Muscle of leg (tissue), 16 donors: ENCODE measurements at places on chromosomes 16 and 17. TPM values are rescaled to one million over a fixed set of nuclear protein-coding genes. Genes with fewer than 3 reads are reported as not detected.

DNA sequence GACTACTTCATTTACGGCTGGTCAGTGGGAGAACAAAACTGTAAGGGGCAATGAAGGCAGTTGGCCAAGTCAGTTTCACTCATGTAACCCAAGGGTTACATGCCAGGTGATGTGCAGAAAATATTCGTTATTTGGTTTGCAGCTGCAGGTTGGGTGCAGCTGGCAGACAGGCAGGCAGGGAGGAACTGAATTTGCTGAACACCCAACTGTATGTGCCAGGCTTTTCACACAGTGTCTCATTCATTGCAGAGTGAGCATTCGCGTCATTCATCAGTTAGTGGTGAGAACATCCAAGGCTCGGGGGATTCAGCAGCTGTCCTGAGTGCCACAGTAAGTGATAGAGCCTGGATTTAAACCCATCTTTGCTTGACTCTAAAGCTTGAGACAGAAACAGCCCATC lies 59.7 kb downstream of the ABCC6 start:
- H3K36me3 ChIP-seq, result no peaks in the 10 kb centered on the region
- DNase-seq, result no peak
- no peaks in the 10 kb centered on the region for H3K4me1 ChIP-seq
- H3K4me3 ChIP-seq, result no peak overlapping the region
- H3K27me3 ChIP-seq, result no peaks in the 10 kb centered on the region

DNA sequence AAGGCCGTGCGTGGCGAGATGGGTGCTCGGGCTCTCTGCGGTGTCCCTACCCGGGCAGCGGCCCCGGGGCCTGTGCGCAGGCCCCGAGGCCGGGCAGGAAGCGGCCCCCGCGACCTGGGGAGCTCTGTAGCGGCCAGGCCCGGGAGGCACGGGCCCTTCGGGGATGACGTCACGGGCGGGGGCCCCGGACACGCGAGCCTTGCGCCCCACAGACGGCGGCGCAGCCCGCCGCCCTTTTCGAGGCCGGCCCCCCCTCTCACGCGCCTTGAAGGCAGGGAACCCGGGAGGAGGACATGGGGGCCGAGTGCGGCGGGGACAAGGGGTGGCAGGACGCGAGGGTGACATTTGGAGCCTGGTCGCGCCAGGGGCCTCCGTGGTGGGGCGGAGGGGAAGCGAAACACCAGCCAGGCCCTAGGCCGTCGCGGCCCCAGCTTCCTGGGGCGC lies 1.1 kb downstream of the RAI1 start:
- H3K27ac ChIP-seq, result peak overlapping the region; percentile 90
- no peaks in the 10 kb centered on the region for H3K36me3 ChIP-seq
- peak overlapping the region; percentile 71 for H3K4me3 ChIP-seq
- H3K4me1 ChIP-seq, result peaks cover 36% of the 10 kb centered on the region

- no peaks in the 10 kb centered on the region for H3K4me1 ChIP-seq
- no peaks in the 10 kb centered on the region for H3K36me3 ChIP-seq
- no peak overlapping the region for H3K27ac ChIP-seq
- no peak for DNase-seq
- no peaks in the 10 kb centered on the region for H3K27me3 ChIP-seq
These were observed 498.2 kb upstream of the ERCC4 start for GRCh38 chr16:13421726-13422125.

- peaks cover under 1% of the 10 kb centered on the region for H3K36me3 ChIP-seq
- H3K27me3 ChIP-seq, result no peaks in the 10 kb centered on the region
- peaks cover 2% of the 10 kb centered on the region for H3K4me1 ChIP-seq
These were observed 15.7 kb downstream of the CRLF3 start for GRCh38 chr17:30808785-30809286.

USP6 gene
- total RNA-seq, result 11.3 TPM

OMG gene
- 0.13 TPM for total RNA-seq

DNA sequence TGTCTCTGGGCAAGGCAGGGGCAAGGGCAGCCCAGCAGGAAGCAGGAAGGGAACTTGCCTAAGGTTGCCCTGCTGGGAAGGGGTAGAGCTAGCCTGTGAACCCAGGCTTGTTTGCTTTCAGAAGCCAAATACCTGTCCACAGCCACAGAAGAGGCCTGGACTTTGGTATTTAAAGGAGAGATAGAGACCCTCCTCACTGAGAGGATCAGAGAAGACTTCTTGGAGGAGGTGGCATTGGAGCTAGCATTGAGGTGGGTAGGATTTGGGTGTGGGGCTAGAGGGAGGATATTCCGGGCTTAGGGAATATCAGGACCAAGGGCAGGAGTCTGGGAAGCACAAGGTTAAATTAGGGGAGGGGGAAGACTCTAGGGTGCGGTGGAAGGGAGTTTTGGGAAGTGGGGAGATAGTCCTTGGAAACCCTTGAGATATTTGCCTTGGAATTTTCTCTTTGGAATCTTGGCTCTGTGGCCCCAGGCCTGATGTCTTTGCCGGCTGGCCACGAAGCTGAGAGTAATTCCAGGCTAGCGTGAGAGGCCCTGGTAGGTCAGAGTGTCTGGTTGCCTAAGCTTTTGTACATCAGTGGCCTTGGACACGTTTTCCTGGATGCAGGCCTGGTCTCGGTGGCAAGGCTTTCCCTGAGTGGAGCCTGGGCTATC lies 13.1 kb upstream of the ETV4 start:
- H3K27me3 ChIP-seq, result peaks cover 17% of the 10 kb centered on the region
- no peak overlapping the region for H3K4me3 ChIP-seq
- DNase-seq, result peak; percentile 83
- H3K36me3 ChIP-seq, result no peaks in the 10 kb centered on the region
- H3K27ac ChIP-seq, result no peak overlapping the region

SMIM5 gene
- total RNA-seq, result 10.8 TPM

- no peaks in the 10 kb centered on the region for H3K27me3 ChIP-seq
- no peak overlapping the region for H3K4me3 ChIP-seq
- no peak for DNase-seq
- H3K27ac ChIP-seq, result no peak overlapping the region
These were observed 308.2 kb upstream of the GOT2 start for GRCh38 chr16:59042301-59042700.

GRCh38 chr17:44071772-44072171 lies 1.2 kb downstream of the G6PC3 start:
- H3K4me1 ChIP-seq, result peaks cover 24% of the 10 kb centered on the region
- H3K4me3 ChIP-seq, result peak overlapping the region; percentile 80
- DNase-seq, result peak; percentile 22
- peak overlapping the region; percentile 97 for H3K27ac ChIP-seq

GRCh38 chr17:79429864-79430494 lies 180.9 kb downstream of the RBFOX3 start:
- peaks cover 24% of the 10 kb centered on the region for H3K27me3 ChIP-seq
- no peak overlapping the region for H3K4me3 ChIP-seq
- no peak for DNase-seq
- H3K4me1 ChIP-seq, result no peaks in the 10 kb centered on the region
- H3K27ac ChIP-seq, result no peak overlapping the region

DNA sequence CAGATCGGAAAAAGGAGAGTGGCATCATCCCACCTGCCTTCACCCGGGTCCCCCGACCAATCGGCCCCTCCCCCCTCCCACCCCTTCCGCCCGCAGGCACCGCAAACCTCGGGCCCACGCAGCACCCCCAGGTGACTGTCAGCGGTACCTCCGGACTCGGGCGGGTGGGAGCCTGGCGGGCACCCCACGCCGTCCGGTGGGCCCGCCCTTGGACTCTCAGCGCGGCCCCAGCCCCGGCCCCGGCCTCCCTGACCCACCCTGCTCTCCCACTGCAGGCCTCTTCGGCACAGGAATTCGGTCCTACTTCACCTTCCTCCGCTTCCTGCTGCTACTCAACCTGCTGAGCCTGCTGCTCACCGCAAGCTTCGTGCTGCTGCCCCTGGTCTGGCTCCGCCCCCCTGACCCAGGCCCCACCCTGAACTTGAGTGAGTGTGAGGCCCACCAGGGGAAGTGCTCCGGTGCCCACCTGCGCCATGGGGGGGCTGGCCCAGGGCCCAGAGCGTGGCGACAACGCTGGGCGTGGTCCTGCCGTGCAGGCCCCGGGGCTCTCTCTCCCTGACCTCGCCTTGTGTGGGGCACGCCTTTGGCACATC lies 1.6 kb downstream of the TMC8 start:
- no peak overlapping the region for H3K27ac ChIP-seq
- peaks cover 52% of the 10 kb centered on the region for H3K27me3 ChIP-seq
- peaks cover 58% of the 10 kb centered on the region for H3K4me1 ChIP-seq
- no peaks in the 10 kb centered on the region for H3K36me3 ChIP-seq

DNA sequence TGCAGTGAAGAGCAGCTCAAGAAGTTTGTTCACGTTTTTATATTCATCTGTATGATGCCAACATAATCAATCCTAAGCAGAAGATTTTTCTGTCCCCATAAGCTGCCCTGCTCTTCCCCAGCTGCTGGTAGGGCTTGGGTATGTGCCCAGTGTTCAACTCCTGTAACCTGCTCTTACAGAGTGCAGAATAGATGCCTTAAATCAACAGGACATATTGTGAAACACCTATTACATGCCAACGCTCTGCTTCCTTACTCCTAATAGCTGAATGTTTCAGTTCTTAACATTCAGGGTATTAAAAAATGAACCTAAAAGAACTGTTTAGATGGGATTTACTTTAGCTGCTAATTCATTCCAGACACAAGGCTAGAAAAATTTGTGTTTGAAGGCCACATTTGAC lies 190.9 kb downstream of the HS3ST3A1 start:
- no peak overlapping the region for H3K27ac ChIP-seq
- H3K27me3 ChIP-seq, result no peaks in the 10 kb centered on the region
- no peak for DNase-seq

- H3K27me3 ChIP-seq, result no peaks in the 10 kb centered on the region
- H3K27ac ChIP-seq, result peak overlapping the region; percentile 51
- no peak overlapping the region for H3K4me3 ChIP-seq
- DNase-seq, result peak; percentile 32
These were observed 27.4 kb downstream of the TMEM11 start for GRCh38 chr17:21186399-21187187.

DNA sequence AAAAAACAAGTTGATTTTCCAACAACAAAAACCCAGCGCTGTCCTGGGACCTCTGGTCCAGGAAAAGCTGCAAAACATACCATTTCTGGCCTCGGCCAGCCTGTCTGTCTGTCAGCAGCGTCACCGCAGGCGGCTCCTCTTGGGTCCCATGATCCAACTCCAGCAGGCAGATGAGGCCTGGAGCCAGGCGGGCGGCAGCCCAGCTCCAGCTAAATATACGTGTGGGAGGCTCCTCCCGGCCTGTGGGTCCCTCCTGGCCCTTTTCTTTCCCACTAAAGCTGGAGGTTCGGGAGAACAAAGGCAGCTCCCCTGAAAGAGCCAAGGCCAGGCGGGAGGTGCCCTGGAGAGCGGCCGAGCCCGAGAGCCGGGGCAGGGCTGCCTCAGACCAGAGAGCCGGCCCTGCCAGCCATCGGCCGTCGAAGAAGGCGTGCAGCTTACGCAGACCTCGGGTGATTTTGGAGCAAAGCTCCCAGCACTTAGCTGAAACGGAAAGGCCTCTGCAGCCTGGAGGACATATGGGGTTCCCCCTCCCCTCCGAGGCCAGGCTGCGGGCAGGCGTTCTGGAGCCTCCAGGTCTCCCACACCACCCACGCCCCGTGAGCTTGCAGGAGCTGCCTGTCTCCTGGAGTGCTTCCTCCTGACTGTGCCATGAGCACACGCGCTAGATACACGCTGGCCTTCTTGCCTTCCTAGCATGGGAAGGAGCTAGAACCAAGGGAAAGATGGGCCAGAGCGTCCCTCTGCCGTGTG lies 19.9 kb upstream of the JPH3 start:
- peaks cover 36% of the 10 kb centered on the region for H3K27me3 ChIP-seq
- no peaks in the 10 kb centered on the region for H3K36me3 ChIP-seq
- peak overlapping the region; percentile 54 for H3K27ac ChIP-seq
- no peak overlapping the region for H3K4me3 ChIP-seq
- peaks cover 12% of the 10 kb centered on the region for H3K4me1 ChIP-seq

KCNH6 gene
- total RNA-seq, result not detected

KRT40 gene
- 11.0 TPM for total RNA-seq

- H3K27me3 ChIP-seq, result no peaks in the 10 kb centered on the region
- DNase-seq, result no peak
- H3K36me3 ChIP-seq, result no peaks in the 10 kb centered on the region
- H3K4me3 ChIP-seq, result no peak overlapping the region
- H3K27ac ChIP-seq, result no peak overlapping the region
- H3K4me1 ChIP-seq, result no peaks in the 10 kb centered on the region
These were observed 108.5 kb downstream of the USP22 start for GRCh38 chr17:20934288-20934687.

- H3K27ac ChIP-seq, result no peak overlapping the region
- H3K27me3 ChIP-seq, result no peaks in the 10 kb centered on the region
- no peak overlapping the region for H3K4me3 ChIP-seq
- H3K36me3 ChIP-seq, result peaks cover 2% of the 10 kb centered on the region
- no peak for DNase-seq
These were observed 4.8 kb downstream of the PRR11 start for GRCh38 chr17:59160157-59161025.

DNA sequence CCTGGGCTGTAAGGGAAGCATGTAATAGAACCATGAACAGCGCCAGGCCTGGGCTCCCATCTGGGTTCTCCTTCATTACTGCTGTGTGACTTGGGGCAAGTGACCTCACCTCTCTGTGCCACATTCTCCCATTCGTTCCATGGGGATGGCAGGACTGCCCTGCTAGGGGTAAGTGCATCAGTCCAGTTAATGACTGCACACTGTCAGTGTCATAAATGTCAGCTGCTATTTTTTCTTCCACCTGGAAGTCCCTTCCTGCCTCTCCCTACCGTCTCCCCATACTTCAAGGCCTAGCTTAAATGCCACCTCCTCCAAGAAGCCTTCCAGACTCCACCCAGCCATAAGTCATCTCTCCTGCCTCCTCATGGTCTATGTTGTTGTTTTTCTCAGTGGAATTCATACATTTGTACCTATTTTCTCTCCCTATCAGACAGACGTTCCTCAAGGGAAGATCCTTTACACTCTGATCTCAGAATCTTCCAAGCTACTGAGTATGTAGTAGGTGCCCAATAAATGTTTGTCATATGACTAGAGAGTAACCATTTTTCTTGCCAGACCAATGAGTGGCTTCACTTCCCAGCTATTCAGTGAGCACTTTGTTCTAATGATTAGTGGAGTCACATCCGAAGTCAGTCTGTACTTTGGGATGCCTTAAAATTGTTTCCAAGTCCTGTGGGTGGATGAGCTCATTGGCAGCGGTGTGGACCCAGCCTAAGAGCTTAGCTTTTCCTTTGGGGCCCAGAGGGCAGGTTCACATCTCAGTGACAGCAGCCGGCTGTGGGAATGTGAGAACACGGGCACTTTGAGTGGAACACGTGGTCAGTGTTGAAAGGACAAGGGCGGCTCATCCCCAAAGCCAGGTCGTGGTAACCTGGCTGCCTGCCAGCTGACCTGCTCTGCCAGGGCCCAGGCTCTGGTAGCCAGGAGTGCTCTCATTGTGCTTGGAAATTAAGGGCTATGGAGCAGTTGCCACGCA lies 147.5 kb upstream of the GSE1 start:
- no peak overlapping the region for H3K4me3 ChIP-seq
- peak; percentile 76 for DNase-seq
- H3K4me1 ChIP-seq, result peaks cover 77% of the 10 kb centered on the region
- no peaks in the 10 kb centered on the region for H3K36me3 ChIP-seq
